ENCODE measurements at places on chromosomes 2 and 18.

- DNase-seq = no peak
Observed at GRCh38 chr18:76613053-76613754, 118.2 kb upstream of the ZNF516 start.

GRCh38 chr2:149473521-149473920, 114.1 kb downstream of the MMADHC start:
- DNase-seq = peak; percentile 61

DNA sequence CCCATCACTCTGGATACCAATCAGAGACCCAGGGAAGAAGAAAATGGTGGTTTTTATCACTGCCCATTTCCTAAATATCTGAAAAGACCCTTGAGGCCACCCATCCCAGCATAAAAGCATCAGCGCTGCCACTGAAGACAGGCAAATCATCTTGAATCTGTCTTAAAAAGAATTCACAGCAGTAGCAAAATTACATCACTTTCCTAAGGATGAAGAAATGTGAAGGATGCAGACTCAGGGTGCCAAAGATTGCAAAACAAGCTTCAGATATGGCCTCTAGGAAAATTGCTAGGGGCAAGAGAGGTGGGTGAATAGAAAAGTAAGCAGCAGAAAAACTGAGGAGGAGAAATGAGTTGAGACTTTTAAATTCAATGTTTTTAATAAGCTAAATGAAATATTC, 70.0 kb downstream of the SLC25A12 start:
- DNase-seq = no peak

GRCh38 chr2:55707751-55708150, 14.1 kb upstream of the PNPT1 start:
- peak; percentile 72 for DNase-seq

GRCh38 chr2:32960647-32961403, 14.1 kb downstream of the LTBP1 start:
- DNase-seq = no peak

DNA sequence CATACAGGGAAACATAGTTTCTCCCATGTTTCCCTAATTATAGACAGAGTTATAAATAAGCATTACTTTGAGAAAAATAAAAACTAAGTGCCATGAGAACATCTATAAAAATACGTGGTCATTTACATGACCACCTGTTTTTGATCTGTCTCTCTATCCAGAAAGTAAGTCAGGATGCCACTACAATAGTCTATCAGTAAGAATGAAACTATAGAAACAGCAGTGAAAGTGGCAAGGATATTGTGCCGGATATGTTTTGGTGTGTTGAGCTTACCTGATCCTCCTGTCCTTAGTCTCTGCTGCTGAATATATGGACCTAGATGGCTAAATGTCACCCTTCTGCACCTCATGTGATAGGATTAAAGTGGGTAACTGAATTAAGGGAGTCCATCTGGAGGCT, 512.4 kb downstream of the LRP1B start:
- no peak for DNase-seq

- DNase-seq = peak; percentile 45
Observed at GRCh38 chr2:203612246-203612645, 77.1 kb upstream of the RAPH1 start.

- DNase-seq = no peak
Observed at GRCh38 chr2:181252262-181253148, 204.7 kb upstream of the ITGA4 start.

DNA sequence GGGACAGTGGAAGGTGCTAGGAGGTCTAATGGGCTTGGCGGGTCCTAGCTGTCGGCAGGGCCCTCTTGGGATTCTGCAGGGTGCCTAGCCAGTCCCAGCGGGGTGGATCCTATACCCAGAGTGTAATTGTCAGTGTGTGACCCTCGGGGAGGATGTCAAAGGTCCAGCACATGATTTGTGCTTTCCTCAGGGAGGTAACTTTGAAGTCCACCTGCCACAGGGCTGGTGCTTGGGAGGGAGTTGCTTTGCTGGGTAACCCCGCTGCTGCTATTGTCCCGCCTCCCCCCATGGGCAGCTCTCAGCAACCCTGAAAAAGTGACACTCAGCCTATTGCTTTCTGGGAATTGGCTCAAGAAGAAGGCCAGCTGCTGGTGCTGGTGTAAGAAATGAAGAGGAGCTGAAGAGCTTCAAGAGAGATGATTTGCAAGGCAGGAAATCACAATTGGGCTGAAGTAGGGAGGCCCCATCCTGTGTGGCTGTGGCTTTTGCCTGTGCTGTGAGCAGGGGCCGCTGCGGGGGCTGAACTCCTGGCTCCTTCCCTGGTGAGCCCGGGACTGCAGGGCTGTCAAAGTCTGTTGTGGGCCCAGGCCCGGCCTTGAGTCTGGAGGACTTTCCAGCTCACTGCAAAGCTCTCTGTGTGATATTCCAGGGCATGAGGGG, 36.4 kb downstream of the EMILIN2 start:
- DNase-seq = no peak

- DNase-seq = peak; percentile 16
Observed at GRCh38 chr18:7273301-7273921, 42.5 kb downstream of the LRRC30 start.

All from eye (tissue), 1 donor.